ENCODE measurements at places on chromosomes 2 and 18. TPM values are rescaled to one million over a fixed set of nuclear protein-coding genes. Genes with fewer than 3 reads are reported as not detected.

The SLC19A3 gene
- not detected for total RNA-seq

DNA sequence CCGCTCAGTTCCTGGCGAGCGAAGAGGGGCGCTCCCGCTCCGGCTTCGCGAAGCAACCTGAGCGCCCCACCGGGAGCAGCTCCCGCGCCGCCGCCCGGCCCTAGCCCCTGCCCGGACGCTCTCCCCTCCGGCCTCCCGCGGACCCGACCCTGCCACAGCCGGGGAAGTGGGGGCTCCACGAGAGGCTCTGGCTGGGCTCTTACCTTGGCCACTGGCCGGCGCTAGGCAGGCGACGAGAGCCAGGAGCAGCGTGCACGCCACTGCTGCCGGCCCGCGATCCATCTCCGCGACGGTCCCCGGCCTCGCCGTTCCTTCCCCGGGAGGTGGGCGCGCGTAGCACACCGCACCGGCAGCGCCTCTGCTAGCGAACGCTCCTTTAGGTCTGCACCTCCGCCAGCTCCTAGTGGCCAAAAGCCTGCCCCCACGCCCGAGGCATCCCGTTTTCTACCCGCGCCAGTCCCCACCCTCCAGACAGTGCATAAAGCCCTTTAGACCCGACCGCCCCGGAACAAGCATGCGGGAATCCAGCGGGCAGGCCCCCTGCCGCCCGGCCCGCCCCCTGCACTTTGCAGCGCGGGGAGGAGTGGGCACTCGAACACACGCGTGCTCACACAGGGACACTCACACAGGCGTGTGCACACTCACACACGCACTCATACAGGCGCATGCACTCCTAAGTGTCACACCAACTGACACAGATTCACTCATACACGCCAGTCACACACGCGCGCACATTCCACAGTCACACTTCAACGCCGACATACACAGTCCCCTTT, at the start of gene LRP2:
Gene LRP2, minus strand, starts transcription at position 417 of the 776 bp plus-strand sequence. Its CDS starts 135 bp downstream, at position 282.
- peak; percentile 11 for DNase-seq

The GALNT13 gene
- total RNA-seq = not detected

DNA sequence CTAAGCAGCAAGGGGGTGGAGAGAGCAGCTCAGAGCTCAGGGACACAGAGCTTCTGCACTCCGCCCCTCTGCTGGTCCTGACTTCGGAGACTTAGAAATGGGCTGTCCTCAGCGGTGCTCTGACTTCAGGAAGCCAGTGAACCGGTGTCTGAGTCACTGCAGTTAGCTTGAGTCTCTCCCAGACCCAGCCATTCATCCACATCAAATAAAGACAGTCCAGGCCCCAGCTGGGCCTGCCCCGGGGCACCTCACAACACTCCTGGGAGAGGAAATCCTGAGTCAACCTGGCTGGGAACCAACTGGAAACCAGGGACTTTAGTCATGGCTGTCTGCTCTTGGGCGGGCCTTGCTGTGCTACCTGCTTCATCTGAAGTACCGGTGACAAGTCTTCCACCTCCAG, 5.4 kb upstream of the ITGB6 start:
- no peak for DNase-seq

DNA sequence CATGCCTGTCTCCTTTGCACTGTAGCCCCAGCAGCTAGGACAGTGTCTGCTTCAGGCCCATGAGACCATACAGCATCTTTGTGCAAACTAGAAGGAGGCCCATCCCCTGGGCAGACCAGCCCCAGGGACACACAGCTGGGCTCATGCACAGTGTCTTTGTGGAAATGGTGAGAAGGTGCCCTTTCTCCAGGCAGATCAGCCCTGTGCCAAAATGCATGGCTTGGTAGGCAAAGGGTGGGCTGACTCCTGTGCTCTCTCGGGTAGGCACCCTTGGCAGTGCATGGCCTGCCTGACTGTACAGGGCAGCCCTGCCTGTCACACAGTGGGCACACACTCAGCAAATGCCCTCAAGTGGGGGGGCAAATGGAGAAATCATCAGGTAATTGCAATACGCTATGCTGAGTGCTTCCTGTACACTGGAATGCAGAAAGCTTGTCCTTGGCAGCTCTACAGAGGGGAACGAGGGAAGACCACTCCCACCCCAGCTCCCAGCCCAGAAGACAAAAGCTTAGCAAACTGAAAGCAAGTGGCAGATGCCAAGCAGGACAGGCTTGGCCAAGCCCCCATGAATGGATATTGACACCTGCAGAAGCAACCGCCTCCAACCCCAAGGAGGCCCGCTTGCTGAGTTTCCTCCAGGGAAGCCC, 21.6 kb downstream of the TNS1 start:
- DNase-seq = no peak

DNA sequence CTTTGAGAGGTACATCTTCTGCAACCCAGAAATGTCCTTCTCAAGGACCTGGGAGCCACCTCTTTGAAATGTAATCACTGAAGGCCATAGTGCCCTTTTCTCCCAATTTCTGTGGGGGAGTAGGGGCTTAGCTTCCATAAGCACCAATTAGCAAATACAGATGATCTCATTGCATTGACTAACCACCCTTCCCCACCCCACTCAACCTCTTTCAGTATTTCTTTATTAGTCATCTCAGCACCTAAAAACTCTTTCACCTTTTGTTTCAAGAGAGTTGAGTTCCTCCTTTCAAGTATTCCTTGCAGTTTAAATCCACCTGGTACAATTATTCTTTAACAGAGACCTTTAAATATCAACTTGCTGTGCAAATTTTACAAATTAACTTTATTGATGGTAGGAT, 1011.8 kb upstream of the CDH2 start:
- DNase-seq = no peak

GRCh38 chr2:139374296-139374850, 594.2 kb upstream of the NXPH2 start:
- no peak for DNase-seq

GRCh38 chr2:213107728-213108127, 43.7 kb downstream of the IKZF2 start:
- no peak for DNase-seq

GRCh38 chr18:56975276-56975675, 171.6 kb upstream of the BOD1L2 start:
- DNase-seq = no peak

The KCNF1 gene
- not detected for total RNA-seq

- DNase-seq = no peak
Measured at GRCh38 chr2:43209204-43209717, 17.1 kb downstream of the ZFP36L2 start.

DNA sequence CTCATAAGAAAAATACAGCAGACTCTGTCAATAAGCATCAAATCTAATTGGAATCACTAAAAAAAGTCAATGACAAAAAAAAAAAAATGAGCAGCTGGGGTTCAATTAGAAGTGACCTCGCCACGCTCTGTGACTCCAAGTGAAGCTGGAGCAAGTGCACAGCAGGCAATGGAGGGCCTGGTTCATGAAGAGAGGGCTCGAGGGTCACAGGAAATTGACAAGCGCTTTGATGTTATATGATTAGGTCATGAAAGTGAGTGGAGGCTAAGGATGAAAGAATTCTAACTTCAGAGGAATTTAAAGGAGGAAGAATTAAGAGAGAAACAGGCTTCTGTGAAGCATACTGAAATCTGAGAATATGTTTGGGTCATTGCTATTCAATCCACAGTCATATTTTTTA, 85.4 kb upstream of the TMEM18 start:
- DNase-seq = no peak

The TRAF3IP1 gene
- total RNA-seq = 5.1 TPM

- DNase-seq = no peak
Measured at GRCh38 chr2:146777181-146777580, 1067.6 kb upstream of the ACVR2A start.

Measured in CD4-positive, alpha-beta T cell (primary cell).